DMS53 (cell line): ENCODE measurements at places on chromosomes 16 and 17.

DNA sequence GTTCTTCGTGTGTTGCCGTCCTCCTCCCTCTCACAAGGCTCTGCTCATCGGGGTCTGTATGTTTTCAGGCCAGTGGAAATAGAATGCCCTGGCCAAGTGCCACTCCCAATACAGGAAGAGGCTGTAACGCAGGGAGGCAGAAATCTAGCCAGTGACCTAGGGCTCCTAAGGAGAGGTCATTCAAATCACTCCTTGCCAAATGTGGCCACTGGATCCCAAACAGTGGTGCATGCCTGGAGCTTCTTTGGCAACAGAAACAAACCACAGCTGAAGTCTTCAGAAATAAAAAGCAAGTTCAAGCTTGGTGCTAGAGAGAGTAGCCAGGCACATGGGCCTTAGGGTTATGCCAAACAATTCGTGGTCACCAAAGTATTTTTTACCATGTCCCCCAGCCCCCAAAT is 66.1 kb downstream of the SMG6 start:
- DNase-seq, result no peak

DNA sequence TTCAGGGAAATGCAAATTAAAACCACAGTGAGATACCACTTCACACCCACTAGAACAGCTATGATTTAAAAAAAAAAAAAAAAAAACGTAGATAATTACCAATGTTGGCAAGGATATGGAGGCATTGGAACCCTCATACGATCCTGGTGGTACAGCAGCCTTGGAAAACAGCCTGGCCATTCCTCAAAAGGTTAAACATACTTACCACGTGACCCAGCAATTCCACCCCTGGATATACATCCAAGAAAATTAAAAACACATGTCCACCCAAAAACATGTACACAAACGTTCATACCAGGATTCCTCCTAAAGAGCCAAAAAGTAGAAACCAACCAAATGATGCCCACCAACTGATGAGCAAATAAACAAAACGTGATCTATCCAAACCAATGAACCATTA is 68.1 kb downstream of the GAS7 start:
- DNase-seq, result no peak

DNA sequence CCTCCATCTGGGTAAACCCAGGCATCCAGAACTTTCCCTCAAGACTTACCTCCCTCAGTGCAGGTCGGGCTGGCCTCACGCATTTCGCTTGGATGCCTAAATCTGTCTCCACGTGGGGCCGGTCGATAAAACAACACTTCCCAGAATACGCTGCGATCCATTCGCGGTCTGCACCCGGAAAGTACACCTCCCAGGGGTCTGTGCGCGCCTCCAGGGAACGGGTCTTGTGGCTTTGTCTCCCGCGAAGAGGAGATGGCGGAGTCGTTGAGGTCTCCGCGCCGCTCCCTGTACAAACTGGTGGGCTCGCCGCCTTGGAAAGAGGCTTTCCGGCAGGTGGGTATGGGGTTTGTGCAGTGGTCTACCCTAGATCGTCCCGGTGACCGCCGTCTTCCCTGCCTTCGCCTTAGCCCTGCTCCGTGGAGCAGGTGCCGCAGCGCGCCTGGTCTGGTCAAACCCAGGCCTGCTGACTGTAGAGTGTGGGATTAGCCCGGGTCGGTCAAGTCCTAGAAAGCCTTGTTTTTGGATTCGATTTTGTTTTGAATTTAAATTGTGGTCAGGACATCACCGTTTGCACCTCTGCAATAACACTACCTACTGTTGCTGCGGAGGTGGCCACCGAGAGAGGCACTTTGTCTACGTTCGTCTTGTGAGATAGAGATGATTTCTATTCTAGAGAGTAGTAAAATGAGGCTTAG is at the start of gene RPAIN:
Gene RPAIN, plus strand, starts transcription at position 224 of the 695 bp plus-strand sequence. Its CDS starts 29 bp downstream, at position 253.
- DNase-seq, result peak; percentile 95

GRCh38 chr16:2485811-2486507 is 11.0 kb downstream of the TBC1D24 start:
- no peak for DNase-seq

GRCh38 chr17:82859431-82860403 is 19.9 kb upstream of the ZNF750 start:
- DNase-seq, result peak; percentile 61

GRCh38 chr16:81813648-81814047 is 34.6 kb downstream of the PLCG2 start:
- no peak for DNase-seq
